Stimulated activated CD4-positive, alpha-beta T cell treated with anti-CD3 and anti-CD28 coated beads, Interleukin-15, amount 100 ng/mL, for 48 hours (primary cell): ENCODE measurements at places on chromosomes 3 and 15.
A peak's percentile ranks its signal among the peaks of the same experiment; 100 is the strongest.

DNA sequence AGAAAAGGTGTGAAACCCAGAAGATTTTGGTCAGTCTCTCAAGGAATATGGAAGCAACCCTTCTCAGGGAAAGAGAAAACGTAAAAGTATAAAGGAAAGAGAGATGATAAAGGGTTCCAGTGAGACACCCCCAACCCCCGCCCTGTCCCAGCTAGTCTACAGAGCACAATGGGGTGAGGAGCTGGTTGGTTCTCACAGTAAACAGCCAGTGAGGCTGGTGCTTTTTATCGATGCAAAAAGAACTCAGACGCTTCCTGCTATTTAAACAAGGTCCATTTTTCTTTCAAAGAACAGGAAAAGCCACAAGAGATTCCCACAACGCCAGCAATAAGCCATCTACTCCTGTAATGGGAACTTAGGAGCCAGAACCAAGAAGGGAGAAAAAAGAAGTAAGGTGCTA, 65.9 kb downstream of the CHAC1 start:
- DNase-seq, result no peak

GRCh38 chr15:100901702-100902435, 17.3 kb upstream of the LRRK1 start:
- DNase-seq, result no peak

- DNase-seq, result peak; percentile 1
These were observed 89.7 kb upstream of the CMC1 start for GRCh38 chr3:28151608-28152228.

DNA sequence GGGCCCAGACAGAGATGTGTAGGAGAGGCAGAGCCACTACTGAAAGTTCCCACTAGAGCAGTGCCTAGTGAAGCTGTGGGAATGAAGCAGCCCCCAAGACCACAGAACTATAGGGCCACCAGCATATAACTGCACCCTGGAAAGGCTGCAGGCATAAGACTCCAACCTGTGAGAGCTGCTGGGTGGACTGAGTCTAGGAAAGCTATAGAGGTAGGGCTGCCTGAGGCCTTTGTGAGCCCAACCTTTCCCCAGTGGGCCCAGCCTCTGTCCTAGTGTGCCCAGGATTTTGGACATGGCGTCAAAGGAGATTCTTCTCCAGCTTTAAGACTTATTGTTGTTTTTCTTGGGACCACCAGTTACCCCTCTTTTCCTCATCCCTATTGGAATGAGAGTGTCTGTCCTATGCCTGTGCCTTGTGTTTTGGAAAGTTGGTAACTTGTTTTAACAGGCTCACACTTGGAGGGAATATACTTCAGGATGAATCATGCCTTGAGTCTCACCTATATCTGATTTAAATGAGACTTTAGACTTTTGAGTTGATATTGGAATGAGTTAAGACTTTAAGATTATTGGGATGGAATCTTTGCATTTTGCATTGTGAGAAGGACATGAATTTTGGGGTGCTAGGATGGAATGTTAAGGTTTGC, 28.1 kb downstream of the SLMAP start:
- DNase-seq, result no peak

DNA sequence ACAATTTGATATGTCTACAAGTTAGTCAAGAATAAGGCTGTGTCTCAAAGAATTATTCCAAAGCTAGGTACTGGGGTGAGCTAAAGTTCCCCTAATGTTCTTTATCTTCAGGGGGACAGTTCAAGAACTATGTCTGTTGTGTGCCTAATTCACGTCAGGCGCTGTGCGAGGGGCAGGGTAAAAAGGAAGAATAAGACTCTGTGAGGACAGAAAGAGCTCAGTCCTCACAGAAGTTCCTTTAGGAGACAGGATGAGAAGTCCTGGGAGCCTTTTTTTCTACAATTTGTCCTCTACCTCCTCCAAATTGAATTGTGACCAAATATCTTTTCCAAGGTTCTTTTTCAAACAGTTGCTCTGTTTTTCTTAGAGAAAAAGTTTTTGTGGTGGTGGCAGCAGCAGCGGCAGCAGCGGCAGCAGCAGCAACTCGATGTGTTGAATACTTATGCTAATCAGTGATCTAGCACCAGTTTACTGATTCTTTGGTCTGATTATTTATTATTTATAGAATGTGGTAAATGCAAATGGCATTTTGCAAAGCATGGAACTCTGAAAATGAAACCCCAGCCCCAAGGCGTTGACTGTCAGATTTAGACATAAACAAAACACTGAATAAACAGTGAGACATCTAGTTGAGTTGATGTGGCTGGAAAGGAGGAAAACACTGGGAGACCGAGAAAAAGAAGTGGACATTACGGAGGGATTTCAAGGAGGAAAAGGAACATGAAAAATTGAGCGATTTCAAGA, 88.6 kb downstream of the GTPBP8 start:
- DNase-seq, result no peak

DNA sequence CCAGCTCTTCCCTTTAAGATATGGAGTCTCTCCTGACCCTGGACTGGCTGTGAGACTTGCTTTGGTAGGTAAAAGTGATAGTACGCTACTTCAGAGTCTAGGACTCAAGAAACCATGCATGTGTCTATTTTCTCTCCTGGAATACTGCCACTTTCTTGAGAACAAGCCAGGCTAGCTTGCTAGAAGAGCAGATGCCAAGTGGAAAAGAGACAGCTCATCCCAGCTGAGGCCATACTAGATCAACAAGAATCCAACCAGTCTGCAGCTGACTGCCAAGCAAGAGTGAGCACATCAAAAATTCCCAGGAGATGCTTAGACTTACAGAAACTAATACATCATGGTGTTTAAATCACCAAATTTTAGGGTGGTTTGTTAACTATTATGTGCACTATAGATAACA, 208.3 kb upstream of the RBMS3 start:
- no peak for DNase-seq

DNA sequence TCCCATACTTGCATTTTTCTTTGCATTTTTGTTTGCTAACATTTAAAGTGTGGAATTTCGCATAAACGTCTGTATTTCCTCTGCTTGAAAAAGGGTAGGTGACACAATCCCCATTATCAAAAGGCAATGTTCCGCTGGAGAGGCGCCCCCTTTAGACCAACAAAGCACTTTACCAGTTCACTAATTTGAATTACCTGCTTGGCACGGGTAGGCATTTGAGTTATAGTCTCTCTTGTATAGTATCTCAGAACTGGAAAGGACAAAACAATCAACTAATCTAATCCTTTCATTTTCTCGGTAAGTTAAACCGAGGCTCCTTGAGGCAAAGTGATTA, 775 bp upstream of the CCDC39 start:
- peak; percentile 3 for DNase-seq

DNA sequence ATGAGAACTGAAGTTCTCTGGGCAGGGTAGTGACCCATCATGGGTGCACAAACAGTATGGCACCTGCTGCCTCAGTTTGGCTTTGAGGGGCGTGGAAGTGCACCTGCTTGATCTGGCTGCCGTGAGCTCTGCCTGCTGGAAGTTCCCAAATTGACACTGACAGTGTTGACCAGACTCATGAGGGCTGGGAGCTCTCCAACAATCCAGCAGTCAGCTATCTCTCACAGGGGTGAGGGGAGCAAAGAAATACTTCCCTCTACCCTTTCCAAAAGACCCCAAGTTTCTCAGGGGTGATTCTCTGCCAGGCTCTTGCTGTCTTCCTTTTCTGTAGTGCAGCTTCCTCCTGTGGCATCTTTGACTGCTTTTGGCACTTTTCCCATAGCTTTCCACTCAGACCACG, 49.4 kb upstream of the ROBO1 start:
- DNase-seq, result no peak

GRCh38 chr15:62653122-62653521, 389.4 kb upstream of the TPM1 start:
- DNase-seq, result no peak

DNA sequence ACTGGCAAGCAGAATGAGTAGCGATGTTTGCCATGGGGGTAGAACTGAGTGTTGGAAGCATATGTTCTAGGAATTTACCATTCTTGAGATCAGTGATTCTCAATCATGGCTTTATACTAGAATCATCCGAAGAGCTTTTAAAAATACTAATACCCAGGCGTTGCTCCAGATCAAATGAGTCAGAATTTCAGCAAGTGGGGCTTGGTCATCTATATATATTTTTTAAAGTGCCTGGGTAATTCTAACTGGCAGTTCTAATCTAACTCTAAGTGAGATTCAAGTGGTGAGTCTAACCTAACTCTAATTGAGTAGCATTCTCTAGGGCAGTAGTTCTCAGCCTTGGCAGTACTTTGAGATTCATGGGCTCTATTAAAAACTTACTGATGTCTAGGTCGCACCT, 20.8 kb downstream of the TM4SF1 start:
- no peak for DNase-seq

GRCh38 chr3:138434875-138435772, 708 bp downstream of the ESYT3 start:
- DNase-seq, result no peak

DNA sequence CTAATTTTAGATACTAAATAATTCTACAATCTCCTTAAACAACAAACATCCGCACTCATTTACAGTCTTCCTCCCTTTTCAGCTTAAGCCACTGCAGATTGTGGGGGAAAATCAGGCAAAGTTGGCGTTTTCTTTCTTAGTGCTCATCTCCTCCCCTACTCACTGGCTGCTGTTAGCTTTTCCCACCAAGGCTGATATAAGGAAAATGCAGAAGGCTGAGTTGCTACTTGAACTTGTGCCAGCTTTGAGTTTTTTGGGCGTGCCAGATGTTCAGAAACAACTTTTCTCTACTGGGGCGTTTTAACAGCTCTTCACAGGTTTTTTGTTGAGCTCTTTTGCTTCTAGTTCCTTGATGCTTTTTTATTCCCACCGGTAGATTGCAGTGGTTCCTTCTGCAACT, 222.0 kb downstream of the PYDC2 start:
- DNase-seq, result no peak

DNA sequence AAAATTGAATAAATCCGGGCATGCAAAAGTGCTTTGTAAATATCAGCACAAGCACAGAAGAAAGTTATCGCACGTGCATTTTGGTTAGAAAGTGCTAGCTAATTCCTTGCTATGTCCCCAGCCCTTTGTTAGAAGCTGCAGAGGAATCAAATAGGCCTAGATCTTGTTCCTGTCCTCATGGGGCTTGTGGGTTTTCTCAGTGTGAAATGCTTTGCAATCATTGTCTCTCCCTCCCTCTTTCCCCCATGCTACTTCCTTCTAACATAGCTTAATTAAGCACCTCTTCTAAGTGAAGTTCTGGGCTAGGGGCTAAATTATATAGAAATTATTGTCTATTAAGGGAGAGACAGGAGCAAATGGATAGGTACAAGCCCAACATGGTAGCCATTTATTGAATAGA, 271.7 kb downstream of the RPLP1 start:
- no peak for DNase-seq

GRCh38 chr3:72109327-72110259, 324.6 kb upstream of the PROK2 start:
- no peak for DNase-seq

- DNase-seq, result no peak
These were observed 18.2 kb downstream of the RFX7 start for GRCh38 chr15:56225520-56225919.

- no peak for DNase-seq
These were observed 71.2 kb downstream of the ARHGAP31 start for GRCh38 chr3:119365418-119365817.

DNA sequence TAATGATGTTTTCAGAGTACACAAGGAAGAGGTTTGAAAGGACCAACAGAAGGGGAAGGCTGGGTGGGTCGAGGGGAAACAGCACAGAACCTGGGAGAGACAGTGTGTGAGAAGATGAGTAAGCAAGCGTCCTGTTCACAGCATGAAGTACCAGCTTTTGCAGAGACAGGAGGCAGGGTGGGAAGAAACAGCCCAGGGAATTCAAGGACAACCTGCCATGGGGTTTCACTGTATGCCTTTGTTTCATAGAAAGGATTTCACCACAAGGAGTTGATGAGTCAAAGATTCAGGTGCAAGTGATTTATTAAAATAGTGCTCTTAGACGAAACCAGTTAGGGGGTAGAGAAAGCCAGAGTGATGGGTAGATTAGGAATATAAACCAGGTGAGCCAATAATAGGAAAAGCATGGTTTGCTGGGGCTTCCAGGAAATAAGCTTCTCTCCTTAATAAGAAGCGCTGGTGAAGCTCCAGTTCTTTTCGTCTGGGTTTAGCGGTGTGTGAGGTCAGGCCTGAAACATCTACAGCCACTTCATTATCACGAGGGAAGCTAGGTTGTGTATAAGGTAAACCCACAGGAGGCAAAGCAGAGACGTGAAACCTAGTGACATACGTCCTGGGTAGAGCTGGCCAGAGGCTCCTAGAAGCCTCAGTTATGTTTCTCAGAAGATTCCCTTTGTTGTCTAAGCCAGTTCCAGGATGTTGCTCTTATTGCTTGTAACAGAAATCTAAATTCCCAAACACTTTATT, 3.9 kb downstream of the HHLA2 start:
- no peak for DNase-seq

DNA sequence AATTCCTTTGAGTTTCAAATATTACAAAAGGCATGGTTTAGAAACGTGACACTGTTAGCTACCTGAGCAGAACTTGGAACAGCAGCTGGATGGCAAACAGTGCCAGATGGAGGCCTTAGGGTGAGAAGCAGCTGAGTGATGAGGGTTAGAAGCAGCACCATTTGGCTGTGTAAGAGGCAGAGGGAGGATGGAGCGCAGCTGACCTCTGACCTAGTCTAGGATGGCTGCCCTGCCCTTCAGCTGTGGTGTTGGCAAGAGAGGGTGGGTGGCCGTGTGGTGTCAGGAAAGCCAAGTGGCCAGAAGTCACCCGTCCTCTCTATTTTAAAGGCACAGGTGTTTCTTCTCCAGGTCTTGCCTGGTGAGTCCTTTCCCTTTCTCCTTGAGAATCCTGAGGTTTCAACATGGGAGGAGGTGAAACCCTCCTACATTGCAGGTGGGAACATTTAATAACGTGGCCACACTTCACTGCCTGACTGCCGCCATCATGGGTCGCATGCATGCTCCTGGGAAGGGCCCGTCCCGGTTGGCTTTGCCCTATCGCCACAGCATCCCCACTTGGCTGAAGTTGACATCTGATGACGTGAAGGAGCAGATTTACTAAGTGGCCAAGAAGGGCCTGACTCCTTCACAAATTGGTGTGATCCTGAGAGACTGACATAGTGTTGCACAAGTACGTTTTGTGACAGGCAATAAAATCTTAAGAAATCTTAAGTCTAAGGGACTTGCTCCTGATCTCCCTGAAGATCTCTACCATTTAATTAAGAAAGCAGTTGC, 17.6 kb downstream of the BCL2L10 start:
- DNase-seq, result no peak

- DNase-seq, result no peak
These were observed 2.5 kb downstream of the RORA start for GRCh38 chr15:61226361-61227256.

DNA sequence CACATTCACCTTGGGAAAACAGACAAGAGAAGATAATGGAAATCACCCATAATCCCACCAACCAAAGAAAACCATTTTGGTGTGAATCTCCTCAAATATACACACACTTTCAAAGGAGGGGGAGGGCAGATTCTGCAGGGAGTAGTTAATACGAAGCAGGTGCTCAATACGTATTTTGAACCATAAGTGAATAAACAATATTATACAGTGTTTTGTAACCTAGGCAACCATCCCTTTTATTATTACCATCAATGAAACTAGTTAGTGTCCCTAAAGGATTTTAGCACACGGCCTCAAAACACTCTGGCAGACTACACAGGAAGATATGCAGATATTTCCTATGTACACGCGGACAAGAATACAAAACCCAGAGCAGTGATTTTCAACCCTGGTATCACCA, 6.1 kb downstream of the OSBPL10 start:
- DNase-seq, result no peak

GRCh38 chr3:120274739-120275167, 10.3 kb downstream of the GPR156 start:
- DNase-seq, result no peak
